ENCODE measurements at places on chromosomes 2 and 18.

DNA sequence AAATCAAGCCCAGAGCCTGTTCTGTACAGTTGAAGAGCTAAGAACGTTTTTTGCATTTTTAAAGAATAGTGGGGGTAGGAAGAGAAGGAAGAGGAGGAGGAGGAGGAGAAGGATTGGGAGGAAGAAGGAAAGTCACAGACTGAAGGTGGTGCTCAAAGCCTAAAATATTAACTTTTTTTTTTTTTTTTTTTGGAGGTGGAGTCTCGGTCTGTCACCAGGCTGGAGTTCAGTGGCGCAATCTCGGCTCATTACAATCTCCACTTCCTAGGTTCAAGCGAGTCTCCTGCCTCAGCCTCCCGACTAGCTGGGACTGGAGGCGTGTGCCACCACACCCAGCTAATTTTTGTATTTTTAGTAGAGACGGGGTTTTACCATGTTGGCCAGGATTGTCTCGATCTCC lies 18.3 kb upstream of the KLHL29 start:
- DNase-seq = no peak

DNA sequence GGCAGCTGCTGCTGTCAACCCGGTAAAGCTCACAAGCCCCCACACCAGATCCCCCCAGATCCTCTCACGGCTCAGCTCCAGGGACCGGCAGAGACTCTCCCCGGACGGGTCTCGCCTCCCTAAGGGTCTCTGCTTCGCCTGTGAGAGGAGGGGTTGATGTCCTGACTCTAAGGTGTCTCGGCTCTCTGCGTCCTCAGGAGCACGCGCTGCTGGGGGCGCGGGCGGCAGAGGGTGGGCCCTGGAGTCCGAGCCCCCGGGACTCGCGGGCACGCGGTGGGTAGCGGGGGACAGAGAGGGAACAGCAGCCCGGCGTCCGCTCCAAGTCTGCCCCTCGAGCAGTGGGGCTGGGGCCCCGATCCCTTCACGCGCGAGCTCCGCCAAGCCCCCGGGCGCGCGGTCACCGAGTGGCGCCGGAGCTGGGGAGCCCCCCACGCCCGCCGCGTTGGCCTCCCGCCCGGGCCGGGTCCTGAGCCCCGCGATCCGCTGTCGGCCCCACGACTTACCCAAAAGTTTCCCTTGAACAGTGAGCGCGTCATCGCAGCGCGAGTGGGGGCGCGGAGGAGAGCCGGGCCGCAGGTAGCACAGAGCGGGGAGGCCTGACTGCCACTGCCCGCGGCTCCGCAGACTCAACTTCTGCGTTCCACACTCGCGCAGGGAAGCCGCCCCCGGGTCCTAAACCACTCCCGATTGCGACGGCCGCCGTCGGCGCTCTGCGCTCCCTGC lies at the start of gene PSTPIP2:
Gene PSTPIP2, minus strand, starts transcription at position 608 of the 723 bp plus-strand sequence. Its CDS starts 72 bp downstream, at position 536.
- peak; percentile 55 for DNase-seq

DNA sequence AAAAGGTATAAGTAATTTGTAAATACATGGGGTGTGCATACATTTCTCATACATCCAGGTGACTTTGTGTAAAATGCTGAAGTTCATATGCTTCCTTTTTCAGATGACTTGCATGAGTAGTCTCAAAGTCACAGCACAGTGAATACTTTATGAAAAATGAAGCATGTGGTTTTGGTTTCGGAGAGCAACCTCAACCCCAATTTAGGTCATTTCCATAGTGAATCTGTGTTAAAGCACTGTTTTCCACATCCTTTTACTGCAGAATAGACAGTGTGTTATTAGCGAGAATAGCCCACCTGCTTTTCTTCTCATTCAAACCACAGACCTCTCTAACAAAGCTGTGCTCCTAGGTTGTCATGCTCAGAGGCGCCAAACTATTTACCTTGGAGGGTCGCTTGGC lies 204.4 kb upstream of the RASGRP3 start:
- no peak for DNase-seq

GRCh38 chr2:38474021-38474456 lies 97.0 kb upstream of the ATL2 start:
- DNase-seq = no peak

DNA sequence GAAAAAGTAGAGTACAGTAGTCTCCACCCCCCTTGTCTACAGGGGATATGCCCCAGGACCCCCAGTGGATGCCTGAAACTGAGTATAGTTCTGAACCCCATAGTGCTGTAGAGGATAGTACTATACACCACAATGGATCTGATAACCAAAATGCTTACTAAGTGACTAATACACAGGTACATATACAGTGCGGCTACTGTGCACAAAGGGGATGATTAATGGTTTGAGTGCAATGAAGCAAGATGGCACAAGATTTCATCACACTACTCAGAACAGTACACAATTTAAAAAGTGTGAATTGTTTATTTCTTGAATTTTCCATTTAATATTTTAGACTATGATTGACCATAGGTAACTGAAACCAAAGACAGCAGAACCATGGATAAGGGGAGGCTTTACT lies 446.9 kb upstream of the NRP2 start:
- DNase-seq = no peak

DNA sequence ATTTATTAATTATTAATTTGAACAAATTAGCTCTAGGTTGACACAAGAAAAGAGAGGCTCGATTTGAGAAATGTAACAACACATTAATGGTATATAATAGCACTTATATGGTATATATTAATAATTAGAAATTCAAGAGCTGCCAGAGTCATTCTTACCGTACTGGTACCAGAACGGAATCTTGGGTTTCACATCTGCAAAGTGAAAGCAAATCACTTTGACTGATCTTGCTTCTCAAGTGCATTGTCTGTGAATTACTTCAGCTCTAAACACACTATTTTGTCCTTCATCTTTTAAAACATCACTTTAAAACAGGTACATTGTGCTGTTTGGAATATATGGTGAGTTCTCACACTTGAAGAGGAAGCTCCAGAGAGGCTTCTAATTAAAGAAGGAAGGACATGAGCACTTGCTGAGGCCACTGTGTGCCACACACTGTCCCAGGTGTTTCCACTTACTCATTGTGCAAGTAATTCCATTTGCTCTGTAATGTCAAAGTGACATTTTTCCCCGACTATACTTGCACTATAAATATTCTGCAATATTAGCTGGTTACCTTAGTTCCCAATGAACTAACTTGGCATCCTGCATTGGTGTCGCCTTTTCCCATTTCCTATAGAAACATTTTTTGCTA lies 85.8 kb downstream of the PLA2R1 start:
- no peak for DNase-seq

- DNase-seq = no peak
Measured at GRCh38 chr2:187477051-187477450, 29.0 kb upstream of the CALCRL start.

DNA sequence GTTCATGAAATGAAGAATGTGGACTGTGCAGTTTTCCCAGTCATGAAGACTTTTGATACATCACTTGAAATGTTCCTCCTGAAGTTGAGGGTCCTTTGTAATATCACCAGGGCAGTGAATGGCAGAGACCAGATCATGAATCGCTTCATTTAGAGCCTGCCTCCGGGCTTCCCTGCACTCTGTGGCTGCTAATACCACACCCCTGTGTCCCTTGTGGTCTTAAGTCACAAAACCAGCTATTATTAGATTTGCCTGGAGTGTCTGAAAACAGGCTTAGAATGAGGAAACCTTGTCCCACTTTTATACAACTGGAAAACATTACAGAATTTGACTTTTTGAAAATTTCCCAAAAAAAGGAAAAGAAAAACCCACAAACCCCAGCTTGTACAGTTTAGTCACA lies 147.9 kb downstream of the MGAT5 start:
- DNase-seq = no peak

GRCh38 chr2:239296020-239296932 lies 104.5 kb downstream of the HDAC4 start:
- DNase-seq = no peak

DNA sequence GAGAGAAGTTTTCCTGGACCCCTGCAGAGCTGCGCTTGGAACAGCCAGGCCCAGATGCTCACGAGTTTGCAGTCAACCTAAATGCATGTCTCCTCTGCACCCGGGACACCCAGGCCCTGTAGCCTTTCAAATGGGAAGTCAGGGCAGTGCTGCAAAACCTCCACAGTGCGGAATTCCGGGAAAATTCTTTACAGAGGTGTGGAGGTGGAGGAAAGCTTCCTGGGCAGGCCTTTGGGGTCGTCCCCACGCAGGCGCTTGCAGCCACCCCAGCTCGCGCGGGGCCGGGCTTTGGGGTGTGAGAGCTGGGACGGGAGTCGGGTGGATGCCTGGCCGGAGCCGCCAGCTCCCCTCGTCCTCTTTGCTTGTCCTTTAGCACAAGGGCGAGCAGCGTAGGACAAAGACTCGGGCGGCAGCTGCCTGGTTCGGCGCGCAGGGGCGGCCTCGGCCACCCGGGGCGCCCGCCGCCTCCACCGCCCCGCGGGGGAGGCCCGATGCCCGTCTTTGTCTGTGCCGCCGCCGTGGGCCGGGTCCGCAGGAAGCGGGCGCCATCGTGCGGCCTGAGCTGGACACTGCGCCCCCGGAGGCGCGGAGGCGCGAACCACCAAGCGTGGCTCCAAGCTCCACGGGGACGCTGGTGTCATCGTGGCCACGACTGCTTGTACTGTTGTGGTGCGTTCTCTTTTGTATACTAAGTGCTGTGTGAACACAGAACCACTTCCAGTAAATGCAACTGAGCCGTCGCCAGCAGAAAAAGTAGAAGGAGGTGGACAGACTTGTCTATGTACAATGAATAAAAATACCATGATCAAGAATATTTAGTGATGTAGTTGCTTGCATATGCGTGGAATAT lies 28.2 kb upstream of the BCL11A start:
- DNase-seq = peak; percentile 49

DNA sequence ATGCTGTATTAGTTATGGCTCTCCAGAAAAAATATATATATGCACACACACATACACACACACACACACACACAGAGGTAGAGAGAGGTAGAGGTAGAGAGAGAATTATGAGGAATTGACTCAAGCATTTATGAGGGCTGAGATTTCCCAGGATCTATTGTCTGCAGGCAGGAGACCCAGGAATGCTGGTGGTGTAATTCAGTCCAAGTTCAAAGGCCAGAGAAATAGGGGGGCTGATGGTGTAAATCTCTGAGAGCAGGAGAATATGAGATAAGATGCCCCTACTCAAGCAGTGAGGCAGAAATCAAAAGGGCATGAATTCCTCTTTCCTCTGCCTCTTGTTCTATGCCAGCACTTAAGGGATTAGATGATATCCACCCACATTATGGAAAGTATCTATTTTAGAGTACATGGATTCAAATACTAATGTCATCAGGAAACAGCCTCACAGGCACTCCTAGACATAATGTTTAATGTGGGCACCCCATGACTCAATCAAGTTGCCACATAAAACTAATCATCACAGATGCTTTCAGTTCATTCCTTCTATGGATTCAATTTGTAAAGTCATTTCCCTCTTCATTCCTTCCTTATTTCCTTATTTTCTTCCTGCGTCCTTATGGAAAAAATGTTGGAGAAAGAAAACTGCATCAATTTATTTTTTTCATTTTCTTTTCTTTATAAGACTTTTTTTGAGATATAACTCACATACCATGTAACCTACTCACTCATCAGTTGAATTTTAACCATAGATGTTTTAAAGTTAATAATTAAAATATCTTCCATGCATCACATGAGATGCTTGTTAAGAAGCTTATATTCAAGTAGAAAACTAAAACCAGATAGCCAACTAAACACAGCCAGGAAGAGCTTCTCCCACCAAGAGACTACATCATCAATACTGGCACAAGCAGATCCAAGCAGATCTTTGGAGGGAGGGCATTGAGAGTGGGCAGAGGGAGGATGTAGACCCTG lies 406.2 kb downstream of the MBD2 start:
- no peak for DNase-seq

- DNase-seq = no peak
Measured at GRCh38 chr2:26724784-26725520, 32.4 kb downstream of the KCNK3 start.

DNA sequence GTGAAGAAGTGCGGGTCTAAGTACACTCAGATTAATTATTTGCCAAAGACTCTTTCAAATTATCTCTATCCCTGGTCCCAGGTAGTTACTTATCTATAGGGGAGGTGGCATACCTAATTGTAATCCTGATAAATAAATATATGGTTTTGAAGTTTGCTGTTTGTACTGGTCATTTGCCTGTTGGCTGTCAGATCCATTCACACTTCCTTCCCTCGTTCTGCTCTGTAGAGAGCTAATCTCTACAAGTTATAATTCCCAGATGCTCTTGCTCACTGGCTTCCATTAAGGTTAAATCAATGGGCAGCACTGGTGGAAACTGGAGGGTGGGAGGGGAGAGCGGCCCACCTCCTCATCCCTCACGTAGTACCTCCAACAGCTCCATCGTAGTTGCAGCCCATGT lies 447.1 kb downstream of the TXNL1 start:
- DNase-seq = no peak

DNA sequence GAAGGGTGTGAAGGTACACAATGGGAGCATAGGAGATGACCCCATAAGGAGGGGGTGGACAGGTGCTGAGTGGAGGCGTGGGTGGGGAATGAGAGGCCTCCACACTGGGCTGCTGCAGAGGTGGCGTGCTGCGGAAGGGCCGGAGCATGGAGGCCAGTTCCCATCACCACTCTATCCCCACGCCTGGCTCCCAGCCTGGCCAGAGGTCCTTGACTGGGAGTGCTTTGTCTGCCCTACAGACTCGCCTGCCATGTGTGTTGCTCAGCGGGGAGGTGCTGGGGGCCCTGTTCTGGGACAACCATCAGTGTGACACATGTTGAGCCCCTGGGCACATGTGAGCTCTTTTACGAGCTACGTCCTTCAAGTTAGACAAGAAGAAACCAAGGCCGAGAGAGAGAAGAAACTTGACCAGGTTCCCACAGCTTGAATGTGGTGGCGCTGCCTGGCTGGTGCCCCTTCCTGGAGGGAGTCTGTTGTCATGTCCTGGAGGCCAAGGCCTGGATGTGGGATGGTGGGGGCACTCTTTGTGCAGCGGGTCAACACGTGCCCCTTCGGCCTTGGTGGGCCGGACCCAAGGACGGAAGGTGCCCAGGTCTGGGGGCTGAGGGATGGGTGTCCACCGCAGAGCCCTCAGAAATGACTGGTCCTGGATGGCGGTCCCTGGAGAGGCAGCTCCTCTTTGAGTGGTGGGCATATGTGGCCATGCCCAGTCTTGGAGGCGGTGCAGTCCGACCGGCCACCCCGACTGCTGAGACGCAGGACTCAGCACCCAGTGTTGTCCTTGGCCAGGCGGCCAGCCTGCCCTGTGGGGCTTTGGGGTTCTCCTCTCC lies 1.2 kb upstream of the INPP5D start:
- no peak for DNase-seq

GRCh38 chr2:36770542-36771287 lies 74.2 kb downstream of the VIT start:
- DNase-seq = peak; percentile 21

- no peak for DNase-seq
Measured at GRCh38 chr18:26804519-26804918, 61.0 kb downstream of the AQP4 start.

DNA sequence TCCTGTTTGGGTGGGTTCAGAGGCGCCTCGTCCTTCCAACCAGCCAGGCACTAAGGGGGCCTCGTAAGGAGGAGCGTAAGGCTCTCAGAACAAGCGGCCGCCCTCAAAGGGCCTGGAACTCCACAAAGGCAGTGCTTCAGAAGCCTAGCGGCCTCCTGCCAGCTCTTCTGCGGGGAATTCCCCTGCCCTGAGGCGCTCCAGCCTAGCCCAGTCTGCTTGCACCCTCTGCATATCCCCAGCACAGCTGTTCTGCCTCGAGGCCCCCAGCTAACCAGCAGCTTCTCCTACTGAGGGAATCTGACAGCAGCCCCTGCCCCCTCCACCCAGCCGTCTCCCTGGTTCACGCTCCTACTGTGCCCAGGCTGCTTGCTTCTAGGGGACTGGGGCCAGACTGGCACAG lies 265.9 kb downstream of the TFCP2L1 start:
- no peak for DNase-seq

GRCh38 chr2:24199968-24200590 lies 25.2 kb downstream of the FAM228A start:
- no peak for DNase-seq
